ENCODE measurements at places on chromosomes 5 and 9.

- DNase-seq, result no peak
Observed at GRCh38 chr9:4826417-4827166, 33.8 kb downstream of the RCL1 start.

DNA sequence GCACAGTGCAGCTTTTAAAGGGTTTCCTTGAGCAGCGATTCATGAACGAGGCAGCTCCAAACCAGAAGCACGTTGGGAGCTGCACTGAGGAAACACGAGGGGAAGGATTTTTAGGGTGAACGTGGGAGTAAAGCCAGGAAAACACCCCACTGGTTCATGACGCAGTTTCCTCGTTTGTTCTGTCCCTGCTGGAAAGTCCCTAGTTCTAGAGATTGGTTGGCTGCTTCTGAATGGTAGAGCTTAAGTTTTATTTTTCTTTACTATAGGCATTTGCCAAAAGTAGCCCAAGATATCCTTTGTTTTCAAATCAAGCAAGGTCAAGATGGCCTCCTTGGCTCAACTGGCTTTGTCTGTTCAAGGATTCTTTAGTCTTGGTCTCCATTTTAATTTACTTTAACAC is 116.5 kb upstream of the CACNA1B start:
- no peak for DNase-seq

DNA sequence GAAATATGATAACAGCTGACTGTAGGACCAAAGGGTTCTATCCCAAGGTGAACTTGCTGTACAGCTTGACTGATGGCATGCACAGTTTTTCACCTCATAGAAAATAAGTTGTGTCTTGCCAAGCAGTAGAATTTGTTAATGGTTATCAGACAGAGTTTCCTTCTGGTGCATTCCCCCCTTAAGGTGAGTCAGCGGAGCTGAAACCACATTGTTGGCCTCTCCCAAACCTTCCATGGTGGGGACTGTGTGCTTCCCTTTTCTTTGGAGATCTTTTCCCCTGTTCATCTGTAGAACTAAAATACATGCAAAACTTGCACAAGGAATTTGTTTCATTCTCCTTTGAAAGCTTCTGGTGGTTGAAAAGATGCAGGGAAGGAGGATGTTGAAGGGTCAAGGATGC is 179.8 kb downstream of the FGF1 start:
- DNase-seq, result no peak

DNA sequence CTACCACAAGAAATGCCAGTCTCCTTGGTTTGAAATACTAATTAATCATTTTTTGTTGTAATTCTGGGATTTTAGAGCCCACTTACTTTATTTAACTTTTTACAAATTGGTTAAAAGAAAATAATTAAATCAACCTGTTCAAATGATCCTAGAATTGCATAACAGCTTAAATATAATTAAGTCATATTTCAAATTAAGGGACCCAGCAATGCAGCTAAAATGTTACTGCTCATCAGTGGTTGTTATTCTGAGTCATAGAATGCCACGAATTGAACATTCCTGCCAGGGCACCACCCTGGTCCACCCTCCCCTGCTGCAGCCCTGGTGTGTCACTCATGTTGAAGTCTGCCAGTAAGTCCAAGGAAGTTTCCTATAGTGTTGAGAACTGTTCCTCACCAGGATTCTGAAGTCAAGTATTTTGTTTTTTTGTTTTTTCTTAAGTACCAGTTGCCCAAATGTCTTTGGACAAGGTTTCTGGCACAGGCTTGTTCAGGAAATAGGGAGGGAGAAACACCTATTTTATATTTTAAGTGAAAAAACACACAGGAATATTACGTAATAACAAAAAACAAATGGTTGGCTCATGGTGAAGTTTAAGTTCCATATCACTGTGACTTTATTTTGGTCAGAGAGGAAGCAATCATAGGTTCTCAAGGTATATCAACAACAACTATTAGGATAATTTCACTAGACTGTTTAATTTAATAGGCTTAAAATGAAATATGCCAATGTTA is 4.3 kb upstream of the ITGA1 start:
- DNase-seq, result no peak

GRCh38 chr5:57505272-57506200 is 22.9 kb upstream of the ACTBL2 start:
- DNase-seq, result no peak

- no peak for DNase-seq
Observed at GRCh38 chr5:138082033-138082432, 1.8 kb upstream of the WNT8A start.

DNA sequence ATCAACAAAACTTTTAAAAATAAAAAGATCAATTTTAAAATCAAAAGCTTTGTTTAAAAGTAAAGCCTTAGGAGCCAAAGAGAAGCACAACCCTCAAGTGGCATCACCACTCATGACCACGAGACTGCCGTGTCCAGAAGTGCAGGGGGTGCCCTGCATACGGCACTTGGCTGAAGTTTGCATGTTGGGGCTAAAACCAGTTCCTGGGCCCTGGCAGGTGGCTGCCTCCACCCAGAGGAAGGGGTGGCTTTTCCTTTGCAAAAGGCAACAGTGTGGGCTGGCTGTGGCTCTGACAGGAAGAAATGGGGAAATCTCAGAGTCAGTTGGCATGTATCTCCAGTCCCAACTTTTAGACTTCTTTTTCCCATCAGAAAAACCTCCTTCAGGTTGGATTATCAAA is 15.3 kb downstream of the TRMO start:
- DNase-seq, result no peak

- DNase-seq, result no peak
Observed at GRCh38 chr5:17872204-17872603, 237.9 kb downstream of the TAF11L14 start.

- no peak for DNase-seq
Observed at GRCh38 chr9:134486143-134486591, 155.4 kb upstream of the COL5A1 start.

DNA sequence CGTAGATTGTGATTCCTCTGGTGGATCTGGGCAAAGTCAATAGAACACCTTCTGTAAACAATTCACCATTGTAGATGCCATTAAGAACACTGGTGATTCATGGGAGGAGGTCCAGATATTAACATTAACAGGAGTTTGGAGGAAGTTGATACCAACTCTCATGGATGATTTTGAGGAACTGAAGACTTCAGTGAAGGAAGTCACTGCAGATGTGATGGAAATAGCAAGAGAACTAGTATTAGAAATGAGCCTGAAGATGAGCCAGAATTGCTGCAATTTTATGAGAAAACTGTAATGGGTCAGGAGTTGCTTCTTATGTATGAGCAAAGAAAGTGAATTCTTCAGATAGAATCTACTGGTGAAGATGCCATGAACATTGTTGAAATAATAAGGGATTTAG is 26.9 kb downstream of the TCERG1 start:
- DNase-seq, result no peak

- no peak for DNase-seq
Observed at GRCh38 chr5:130166839-130167490, 262.7 kb downstream of the CHSY3 start.

- DNase-seq, result no peak
Observed at GRCh38 chr5:65157906-65158603, 323.7 kb downstream of the ADAMTS6 start.

GRCh38 chr9:84296146-84296843 is 44.3 kb downstream of the SLC28A3 start:
- DNase-seq, result no peak

DNA sequence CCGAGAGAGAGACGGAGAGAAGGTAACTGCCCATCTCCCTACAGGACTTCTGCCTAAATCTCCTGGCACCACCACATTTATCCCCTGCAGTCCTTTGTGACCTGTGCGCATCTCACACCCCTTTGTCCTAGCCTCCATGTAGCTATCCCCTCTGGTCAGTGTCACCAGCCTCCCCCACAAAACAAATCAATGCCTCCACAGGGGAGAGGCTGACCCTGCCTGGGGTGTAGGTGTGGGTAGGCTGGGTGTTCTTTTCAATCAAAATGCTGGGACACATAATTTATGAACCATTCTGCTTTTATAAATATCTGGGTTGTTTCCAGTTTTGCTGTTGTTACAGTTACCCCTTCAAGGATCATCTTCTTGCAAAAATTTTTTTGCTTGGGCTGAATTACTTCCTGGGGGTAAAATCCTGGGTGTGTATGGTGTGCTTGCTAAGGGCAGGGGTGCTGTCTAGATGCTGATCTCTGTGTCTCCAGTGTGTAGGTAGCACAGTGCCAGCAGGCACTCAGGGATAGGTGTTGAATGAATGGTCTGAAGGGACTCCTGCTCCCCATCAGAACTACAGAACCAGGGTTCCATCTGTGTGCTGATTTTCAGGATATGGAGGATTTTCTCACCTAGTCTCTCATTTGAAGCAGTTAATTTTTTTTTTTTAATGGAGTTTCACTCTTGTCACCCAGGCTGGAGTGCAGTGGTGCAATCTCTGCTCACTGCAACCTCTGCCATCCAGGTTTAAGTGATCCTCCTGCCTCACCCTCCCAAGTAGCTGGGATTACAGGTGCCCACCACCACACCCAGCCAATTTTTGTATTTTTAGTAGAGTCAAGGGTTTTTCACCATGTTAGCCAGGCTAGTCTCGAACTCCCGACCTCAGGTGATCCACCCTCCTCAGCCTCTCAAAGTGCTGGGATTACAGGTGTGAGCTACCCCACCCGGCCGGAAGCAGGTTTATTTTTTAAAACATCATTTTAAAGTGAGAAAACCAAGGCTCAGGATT is at the start of gene GARIN3:
Gene GARIN3, minus strand, starts transcription at position 51 of the 1,000 bp plus-strand sequence. CDS start 96 bp downstream, outside the sequence.
- no peak for DNase-seq

All from NCI-H774 (cell line).